ENCODE measurements at places on chromosomes 12 and 14.

DNA sequence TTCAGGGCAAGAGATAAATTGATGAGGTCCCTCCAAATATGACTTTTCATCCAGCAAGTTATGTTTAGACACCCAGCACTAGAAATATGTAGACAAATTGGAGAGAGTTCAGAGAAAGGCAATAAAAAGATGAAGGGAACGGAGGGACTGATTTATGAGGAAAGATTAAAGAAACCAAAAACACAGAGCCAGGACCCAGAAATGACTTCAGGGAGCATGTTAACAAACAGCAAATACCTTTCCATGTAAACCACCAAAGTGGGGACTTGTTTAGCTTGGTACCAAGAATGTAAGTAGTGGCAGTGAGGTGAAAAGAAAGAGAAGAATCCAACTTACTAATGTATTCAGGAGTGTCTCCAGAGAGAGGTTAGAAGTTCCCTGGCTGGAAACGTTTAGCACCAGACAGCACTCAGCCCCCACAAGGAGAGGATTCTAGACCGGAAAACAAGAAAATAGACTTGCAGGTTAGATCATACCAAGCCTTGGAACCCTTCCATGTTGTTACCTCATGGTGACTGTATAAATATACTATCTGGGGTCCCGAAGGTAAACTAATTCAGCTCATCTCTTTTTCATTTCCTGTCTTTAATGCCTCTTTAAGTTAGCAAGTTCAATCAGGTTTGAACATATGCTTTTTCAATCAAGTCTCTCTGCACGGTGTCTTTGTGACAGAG, 79.2 kb downstream of the TBC1D30 start:
- no peak for DNase-seq

- DNase-seq, result no peak
These were observed 392.3 kb downstream of the TMEM121 start for GRCh38 chr14:105918496-105919262.

GRCh38 chr14:39145266-39145966, 24.7 kb downstream of the TRAPPC6B start:
- no peak for DNase-seq

DNA sequence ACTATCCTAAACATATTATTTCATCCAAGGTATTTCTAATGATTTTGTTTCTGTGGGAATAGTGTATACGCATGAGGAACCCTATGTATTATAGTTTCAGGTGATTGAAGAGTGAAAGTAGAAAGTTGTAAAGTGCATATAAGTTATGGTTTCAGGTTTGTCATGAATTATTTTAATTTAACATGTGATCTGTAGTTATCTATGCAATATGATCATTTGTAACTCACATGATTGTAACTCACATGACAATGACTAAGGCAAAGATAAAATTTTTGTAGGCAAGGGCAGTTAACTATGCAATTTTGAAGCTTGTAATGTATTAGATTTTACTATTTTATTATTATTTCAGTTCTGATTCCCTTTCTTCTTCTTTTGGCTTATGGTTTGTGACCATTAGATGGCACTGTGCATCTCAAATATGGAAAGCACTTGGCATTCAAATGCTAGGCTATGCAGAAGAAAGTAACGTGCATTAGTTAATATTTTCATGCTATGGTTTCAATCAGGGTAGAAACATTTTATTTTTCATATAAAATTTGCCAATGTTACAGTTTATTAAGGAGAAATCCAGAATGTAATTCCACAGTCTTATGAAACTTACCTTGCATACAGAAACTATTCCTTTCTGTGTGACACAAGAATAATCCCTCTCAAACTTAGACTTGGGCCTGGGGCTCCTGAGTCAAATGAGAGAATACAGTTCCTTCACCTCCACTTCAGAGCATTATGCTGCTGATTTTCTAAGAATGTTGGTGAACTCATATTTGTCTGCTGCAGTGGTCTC, 15.8 kb upstream of the TMEM30B start:
- DNase-seq, result no peak

GRCh38 chr12:11624116-11624515, 25.4 kb upstream of the ETV6 start:
- no peak for DNase-seq

GRCh38 chr14:63713058-63713457, 14.8 kb downstream of the SGPP1 start:
- no peak for DNase-seq
